ENCODE measurements at places on chromosomes 4 and X.

GRCh38 chr4:143883529-143883928, 21.8 kb downstream of the GYPE start:
- DNase-seq = no peak

GRCh38 chrX:10381193-10381592, 224.4 kb downstream of the CLCN4 start:
- DNase-seq = no peak

DNA sequence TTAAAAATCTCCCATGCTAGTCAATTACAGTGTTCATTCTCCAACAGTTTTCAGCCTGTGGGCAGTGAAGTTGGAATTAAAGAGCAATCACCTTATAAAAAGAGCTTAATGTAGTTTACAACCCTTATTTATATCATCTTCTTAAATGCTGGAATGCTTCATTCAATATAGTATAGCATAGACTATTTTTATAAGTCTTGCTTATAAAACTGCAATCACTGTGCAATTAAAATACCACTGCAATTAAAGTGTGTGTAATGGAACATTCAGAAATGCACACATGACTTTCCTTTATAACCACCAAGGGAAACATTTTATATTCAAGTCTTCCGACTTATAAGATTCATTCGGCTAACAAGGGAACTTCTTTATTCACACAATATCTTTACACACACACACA, 16.4 kb upstream of the DCAF8L1 start:
- DNase-seq = no peak

DNA sequence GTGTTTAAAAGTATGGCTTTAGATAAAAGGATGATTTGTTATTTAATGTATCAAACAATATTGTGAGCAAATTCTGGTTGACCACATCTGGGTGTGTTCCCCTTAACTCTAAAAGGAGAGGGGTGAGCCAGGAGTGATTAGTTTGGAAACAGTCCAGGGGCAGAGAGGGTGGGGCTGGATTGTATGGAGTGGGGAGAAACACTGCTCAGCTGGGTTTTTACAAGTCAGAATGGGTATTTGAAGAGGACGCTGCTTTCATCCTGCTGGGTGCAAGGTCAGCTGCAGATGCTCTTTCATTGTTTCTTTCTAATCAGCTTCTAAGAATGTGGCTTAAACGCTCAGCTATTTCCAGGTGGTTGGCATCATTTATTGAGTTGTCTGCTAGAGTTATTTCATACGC, 82.8 kb upstream of the LIMCH1 start:
- no peak for DNase-seq

DNA sequence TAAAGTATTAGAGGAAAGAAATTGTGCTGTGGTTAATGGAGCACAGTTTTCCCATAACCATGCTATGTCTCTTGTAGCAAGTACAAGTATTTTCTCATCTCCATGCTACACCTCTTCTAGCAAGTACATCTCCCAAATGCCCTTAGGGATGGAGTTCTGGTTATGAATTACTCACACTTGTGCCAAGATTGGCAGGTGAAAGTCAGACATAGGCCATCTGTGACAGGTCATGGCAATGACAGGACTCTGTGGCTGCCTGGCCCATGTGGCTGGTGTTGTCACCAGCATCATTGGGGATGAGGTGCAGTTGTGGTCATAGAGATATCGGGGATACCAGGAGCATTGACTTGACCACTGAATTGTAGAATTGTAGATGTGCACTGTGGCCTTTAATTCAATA, 310.2 kb downstream of the FAT4 start:
- no peak for DNase-seq

DNA sequence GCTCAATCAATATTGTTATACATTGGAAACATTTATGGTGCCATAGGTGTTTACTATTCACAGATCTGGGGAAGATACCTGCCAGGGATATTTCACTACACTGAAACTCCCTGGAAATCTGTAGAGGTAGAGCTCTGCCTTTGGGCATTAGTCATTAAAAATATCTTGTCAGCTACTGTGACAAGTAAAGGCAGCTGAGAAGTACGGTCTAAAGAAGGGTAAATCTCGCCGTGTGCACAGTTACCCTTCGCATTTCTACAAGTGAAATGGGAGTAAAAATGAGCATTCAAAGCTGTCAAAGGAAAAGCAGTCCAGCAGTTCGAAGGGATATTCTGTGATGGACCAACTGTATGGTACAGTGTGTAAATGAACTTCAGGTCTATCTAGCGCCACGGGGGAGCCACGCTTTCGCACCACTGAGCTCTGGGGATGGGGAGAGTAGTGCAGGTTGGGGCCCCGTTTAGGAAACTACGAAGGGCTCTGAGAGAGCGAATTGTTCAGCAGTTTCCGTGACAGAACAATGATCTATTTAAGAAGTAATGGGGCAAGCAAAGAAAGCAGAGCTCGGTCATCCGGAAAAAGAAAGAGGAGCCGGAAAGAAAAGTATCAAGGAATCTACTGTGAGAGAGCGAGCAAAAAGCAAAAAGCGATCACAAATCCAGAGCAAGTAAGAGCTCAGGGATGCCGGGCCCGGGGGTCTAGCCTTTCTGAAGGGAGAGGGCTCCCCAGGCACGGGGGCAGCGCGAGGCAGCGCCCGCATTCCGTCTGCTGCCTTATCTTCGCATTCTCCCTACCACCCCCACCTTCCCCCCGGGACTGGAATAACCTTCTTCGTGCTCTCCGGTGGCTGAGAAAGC, 646 bp downstream of the TIGD4 start:
- peak; percentile 14 for DNase-seq

GRCh38 chrX:107226757-107227156, 20.3 kb downstream of the DNAAF6 start:
- DNase-seq = no peak

- DNase-seq = no peak
Observed at GRCh38 chr4:111696505-111696904, 448.7 kb upstream of the FAM241A start.

DNA sequence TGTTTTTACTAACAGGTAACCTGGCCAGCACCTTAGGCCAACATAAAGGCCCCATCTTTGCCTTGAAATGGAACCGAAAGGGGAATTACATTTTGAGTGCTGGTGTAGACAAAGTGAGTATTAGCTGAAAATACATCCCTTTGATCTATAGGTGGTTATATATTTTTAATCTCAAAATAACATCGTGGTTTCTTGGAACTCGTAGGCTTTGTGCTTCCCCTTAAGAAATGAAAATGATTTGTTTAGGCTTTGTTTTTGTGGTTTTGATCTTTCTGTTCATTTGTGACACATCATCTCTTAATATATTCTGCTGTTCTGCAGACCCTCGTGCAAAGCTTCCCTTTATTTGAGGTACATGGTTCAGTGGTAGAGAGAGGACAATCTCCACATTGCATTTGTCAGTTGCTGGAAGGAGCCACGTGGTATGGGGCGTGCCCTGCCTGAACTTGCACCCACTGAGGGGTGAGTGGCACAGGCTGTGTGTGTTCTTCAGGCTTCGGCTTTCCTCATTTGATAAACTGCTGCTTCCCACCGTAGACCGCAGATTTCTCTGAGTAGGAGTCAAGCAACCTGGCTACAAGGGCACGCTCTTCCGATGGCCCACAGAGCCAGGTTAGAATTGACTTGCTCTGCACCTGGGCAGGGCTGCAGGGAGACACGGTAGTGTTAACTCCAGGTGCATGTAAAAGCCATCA, 72.2 kb downstream of the GPR143 start:
- no peak for DNase-seq

- no peak for DNase-seq
Observed at GRCh38 chr4:145554691-145555090, 64.5 kb upstream of the MMAA start.
